Activated CD8-positive, alpha-beta T cell treated with anti-CD3 and anti-CD28 coated beads for 36 hours (primary cell): ENCODE measurements at places on chromosomes 5 and 9. TPM values are rescaled to one million over a fixed set of nuclear protein-coding genes. Genes with fewer than 3 reads are reported as not detected.
A peak's percentile ranks its signal among the peaks of the same experiment; 100 is the strongest.

SLC1A1 gene
- total RNA-seq = 0.29 TPM

DNA sequence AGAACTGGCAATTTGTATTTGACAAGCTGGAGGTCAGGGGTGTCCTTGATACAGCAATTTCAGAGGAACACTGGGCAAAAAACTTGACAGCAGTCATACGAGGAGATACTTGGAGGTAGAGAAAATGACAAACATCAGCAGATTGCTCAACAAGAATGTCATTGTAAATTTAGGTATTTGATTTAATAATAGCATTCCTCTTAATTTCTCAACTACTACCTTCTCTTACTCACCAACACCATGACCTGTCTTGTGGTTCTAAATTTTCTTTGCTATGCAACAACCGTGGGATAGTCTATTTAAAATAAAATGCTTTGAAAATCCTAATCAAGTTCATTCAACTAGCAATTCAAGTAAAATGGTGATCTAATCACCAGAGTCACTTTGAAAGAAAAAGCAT is 128.4 kb downstream of the DNAH5 start:
- H3K36me3 ChIP-seq = no peaks in the 10 kb centered on the region
- H3K4me3 ChIP-seq = no peak overlapping the region
- no peak for DNase-seq
- no peaks in the 10 kb centered on the region for H3K4me1 ChIP-seq
- H3K27me3 ChIP-seq = no peaks in the 10 kb centered on the region

CDKN2B gene
- not detected for total RNA-seq

ADAMTS16 gene
- total RNA-seq = not detected

DNA sequence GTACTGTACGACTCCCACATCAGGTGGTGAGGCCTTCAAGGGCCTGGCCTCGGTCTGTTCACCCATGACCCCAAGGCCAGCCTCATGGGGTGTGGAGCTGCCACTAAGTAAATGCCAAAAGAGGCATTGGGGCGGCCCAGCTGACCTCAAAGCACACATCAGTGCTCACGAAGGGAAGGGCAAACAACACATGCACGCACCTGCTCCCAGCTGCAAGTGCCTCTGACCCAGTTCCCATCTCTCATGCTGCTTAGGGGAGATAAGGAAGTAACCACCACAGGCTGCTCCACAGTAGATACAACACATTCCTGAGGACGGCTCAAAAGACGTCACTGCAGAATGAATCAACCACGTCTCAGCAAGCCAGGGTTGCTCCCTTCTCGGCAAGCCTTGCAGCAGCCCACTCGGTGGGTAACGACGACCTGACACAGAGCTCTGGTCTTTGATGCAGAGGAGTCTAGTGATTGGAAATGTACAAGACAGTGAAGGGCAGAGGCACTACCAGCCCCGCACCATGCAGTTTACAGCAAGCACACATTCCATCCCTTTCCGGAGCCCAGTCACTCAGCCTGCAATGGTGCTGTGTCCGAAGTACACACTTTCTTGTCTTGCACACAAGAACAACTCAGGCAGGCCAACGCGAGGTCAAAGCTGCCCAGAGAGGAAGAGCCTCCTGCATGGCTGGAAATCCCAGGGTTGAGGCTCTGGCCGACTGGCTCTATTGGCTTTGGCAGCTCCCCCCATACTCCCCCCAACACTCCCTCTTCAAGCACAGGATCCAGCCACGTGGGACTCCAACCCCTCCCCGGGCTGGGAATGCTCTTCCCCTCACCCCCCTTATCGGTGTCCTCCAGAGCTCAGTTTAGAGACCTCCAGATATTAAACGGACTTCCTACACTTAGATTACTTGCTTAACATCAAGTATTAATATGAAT is 31.8 kb downstream of the FABP6 start:
- no peak overlapping the region for H3K27ac ChIP-seq
- no peak for DNase-seq
- no peaks in the 10 kb centered on the region for H3K4me1 ChIP-seq
- H3K4me3 ChIP-seq = no peak overlapping the region
- no peaks in the 10 kb centered on the region for H3K27me3 ChIP-seq

SLC1A3 gene
- 0.34 TPM for total RNA-seq

HSD17B3 gene
- total RNA-seq = not detected

- no peaks in the 10 kb centered on the region for H3K4me1 ChIP-seq
- H3K27ac ChIP-seq = no peak overlapping the region
- DNase-seq = no peak
- no peak overlapping the region for H3K4me3 ChIP-seq
Observed at GRCh38 chr5:39381376-39381775, 17.1 kb upstream of the C9 start.

GRCh38 chr5:65834306-65834705 is 92.1 kb upstream of the ERBIN start:
- H3K36me3 ChIP-seq = no peaks in the 10 kb centered on the region
- H3K27me3 ChIP-seq = no peaks in the 10 kb centered on the region
- H3K4me1 ChIP-seq = no peaks in the 10 kb centered on the region
- no peak for DNase-seq
- H3K27ac ChIP-seq = no peak overlapping the region

GRCh38 chr5:115297031-115297430 is 577 bp upstream of the CCDC112 start:
- H3K4me1 ChIP-seq = peaks cover 4% of the 10 kb centered on the region
- no peak for DNase-seq
- no peak overlapping the region for H3K27ac ChIP-seq
- peaks cover 4% of the 10 kb centered on the region for H3K36me3 ChIP-seq
- H3K27me3 ChIP-seq = peaks cover 9% of the 10 kb centered on the region

PRRX2 gene
- 0.85 TPM for total RNA-seq

MRPS2 gene
- total RNA-seq = 56.4 TPM

TLR4 gene
- total RNA-seq = not detected

RASGEF1C gene
- not detected for total RNA-seq

ZER1 gene
- total RNA-seq = 17.8 TPM

IL5 gene
- total RNA-seq = 1.7 TPM

- no peaks in the 10 kb centered on the region for H3K27me3 ChIP-seq
- no peaks in the 10 kb centered on the region for H3K36me3 ChIP-seq
- no peak overlapping the region for H3K4me3 ChIP-seq
- H3K4me1 ChIP-seq = no peaks in the 10 kb centered on the region
- DNase-seq = peak; percentile 3
Observed at GRCh38 chr5:123937230-123937629, 425.3 kb downstream of the CSNK1G3 start.

DNA sequence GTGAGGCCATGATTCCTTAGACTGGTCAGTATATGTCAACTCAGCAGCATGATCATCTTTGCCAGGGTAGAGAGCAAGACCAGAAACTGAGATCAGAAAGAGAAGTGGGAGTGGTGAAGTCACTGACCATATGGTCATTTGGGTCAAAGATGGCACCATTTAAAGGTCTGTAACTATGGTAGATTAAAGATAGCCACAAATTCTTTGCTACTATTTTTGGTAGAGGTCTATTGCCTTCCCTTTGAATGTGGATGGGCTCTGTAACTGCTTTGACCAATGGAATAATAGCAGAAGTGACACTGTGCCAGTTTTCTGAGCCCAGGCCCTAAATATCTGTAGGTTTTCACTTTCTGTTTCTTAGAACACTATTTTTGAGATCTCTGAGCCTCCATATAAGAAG is 117.6 kb downstream of the PCSK1 start:
- H3K4me1 ChIP-seq = no peaks in the 10 kb centered on the region
- peaks cover 4% of the 10 kb centered on the region for H3K36me3 ChIP-seq
- H3K27me3 ChIP-seq = peaks cover 20% of the 10 kb centered on the region
- H3K4me3 ChIP-seq = no peak overlapping the region
- H3K27ac ChIP-seq = no peak overlapping the region
- no peak for DNase-seq

- H3K4me1 ChIP-seq = peaks cover 7% of the 10 kb centered on the region
- H3K27ac ChIP-seq = no peak overlapping the region
- peak; percentile 1 for DNase-seq
- H3K4me3 ChIP-seq = no peak overlapping the region
- H3K36me3 ChIP-seq = no peaks in the 10 kb centered on the region
Observed at GRCh38 chr5:125412561-125413495, 666.4 kb upstream of the ZNF608 start.

GRCh38 chr5:84285641-84286637 is 98.7 kb downstream of the EDIL3 start:
- H3K27ac ChIP-seq = no peak overlapping the region
- no peaks in the 10 kb centered on the region for H3K4me1 ChIP-seq
- no peak overlapping the region for H3K4me3 ChIP-seq
- H3K27me3 ChIP-seq = no peaks in the 10 kb centered on the region
- DNase-seq = no peak

DNA sequence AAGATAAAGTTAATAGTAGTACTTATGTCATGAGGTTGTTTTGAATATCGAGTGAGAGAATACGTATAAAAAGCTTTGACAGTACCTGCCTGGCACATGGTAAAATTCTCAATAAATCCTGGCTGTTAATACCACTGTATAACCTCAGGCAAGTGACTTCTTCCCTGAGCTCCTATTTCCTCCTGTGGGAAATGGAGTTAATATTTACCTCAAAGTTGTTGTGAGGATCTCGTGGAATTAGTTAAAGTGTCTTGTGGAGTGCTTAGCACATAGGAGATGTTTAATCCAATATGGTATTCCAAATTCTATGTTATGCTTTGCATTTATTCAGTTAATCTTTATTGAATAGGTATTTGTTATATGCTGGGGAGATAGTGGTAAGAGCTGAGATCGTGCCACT is 18.5 kb downstream of the FOCAD start:
- H3K4me1 ChIP-seq = peaks cover 6% of the 10 kb centered on the region
- DNase-seq = no peak
- no peaks in the 10 kb centered on the region for H3K36me3 ChIP-seq
- no peak overlapping the region for H3K27ac ChIP-seq

CARTPT gene
- total RNA-seq = not detected

DNA sequence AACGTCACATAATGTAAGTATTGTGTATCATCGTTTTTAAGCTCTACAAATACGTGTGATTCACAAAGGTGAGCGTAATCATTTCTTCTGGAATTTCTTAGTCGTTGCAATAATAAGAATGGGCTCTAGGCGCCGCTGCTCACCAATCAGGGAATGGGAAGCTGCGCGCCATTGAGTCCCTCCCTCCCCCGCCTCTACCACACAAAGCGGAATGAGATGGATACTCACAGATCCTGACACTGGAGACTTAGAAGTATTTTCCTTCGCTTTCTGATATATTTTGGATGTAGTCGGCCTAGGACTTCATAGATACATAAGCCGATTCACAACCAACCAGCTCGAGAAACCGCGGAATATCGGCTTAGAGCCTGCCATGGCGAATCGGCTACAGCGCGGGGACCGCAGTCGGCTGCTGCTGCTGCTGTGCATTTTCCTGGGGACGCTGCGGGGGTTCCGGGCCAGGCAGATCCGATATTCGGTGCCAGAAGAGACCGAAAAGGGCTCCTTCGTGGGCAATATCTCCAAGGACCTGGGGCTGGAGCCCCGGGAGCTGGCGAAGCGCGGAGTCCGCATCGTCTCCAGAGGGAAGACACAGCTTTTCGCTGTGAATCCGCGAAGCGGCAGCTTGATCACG is at the start of gene PCDHGA11:
PCDHGA11 (plus strand) TSS at position 197 of the 634 bp plus-strand sequence; CDS start at position 374, 177 bp downstream.
- H3K27ac ChIP-seq = no peak within 1 kb of the TSS
- H3K36me3 ChIP-seq = peaks cover 28% of the 10 kb centered on the region
- H3K4me1 ChIP-seq = peaks cover 8% of the 10 kb centered on the region
- peak; percentile 69 for DNase-seq
- H3K4me3 ChIP-seq = peak within 1 kb of the TSS; percentile 74

DNA sequence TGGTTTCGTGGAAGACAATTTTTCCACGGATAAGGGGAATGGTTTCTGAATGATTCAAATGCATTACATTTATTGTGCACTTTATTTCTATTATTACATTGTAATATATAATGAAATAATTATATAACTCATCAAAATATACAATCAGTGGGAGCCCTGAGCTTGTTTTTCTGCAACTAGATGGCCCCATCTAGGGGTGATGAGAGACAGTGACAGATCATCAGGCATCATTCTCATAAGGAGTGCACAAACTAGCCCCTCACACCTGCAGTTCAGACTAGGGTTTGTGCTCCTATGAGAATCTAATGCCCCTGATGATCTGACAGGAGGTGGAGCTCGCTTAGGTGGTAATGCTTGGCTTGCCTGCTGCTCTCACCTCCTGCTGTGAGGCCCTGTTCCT is 6.4 kb downstream of the ISCA1 start:
- H3K4me1 ChIP-seq = peaks cover 33% of the 10 kb centered on the region
- H3K27me3 ChIP-seq = no peaks in the 10 kb centered on the region
- peaks cover 49% of the 10 kb centered on the region for H3K36me3 ChIP-seq
- DNase-seq = no peak

- no peaks in the 10 kb centered on the region for H3K4me1 ChIP-seq
- no peak overlapping the region for H3K4me3 ChIP-seq
- H3K36me3 ChIP-seq = peaks cover 33% of the 10 kb centered on the region
- H3K27ac ChIP-seq = no peak overlapping the region
- H3K27me3 ChIP-seq = no peaks in the 10 kb centered on the region
Observed at GRCh38 chr5:141306630-141307029, 2.8 kb upstream of the SLC25A2 start.

POU5F2 gene
- total RNA-seq = 0.51 TPM

DNA sequence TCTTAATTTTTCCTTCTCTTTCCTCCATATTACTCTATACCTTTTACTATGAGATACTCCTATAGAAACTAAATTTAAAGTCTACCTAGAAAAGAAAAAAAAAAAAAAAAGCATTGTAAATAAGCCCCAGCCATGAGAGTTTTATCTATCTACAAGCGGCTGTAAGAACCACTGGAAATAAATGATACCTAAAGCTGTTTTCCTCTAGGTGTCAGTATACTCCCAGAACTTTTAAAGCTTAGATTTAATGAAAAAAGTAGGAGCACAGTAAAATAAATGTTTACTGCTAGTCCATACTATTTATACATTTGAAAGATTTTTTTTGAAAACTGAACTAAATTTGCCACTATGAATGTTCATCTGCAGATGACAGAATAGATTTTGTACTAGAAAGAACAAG is 26.2 kb downstream of the TYRP1 start:
- no peaks in the 10 kb centered on the region for H3K4me1 ChIP-seq
- no peaks in the 10 kb centered on the region for H3K27me3 ChIP-seq
- no peak overlapping the region for H3K27ac ChIP-seq
- no peaks in the 10 kb centered on the region for H3K36me3 ChIP-seq

- no peaks in the 10 kb centered on the region for H3K36me3 ChIP-seq
- H3K27ac ChIP-seq = no peak overlapping the region
- no peak for DNase-seq
Observed at GRCh38 chr5:176180339-176180738, 57.9 kb upstream of the SIMC1 start.

DNA sequence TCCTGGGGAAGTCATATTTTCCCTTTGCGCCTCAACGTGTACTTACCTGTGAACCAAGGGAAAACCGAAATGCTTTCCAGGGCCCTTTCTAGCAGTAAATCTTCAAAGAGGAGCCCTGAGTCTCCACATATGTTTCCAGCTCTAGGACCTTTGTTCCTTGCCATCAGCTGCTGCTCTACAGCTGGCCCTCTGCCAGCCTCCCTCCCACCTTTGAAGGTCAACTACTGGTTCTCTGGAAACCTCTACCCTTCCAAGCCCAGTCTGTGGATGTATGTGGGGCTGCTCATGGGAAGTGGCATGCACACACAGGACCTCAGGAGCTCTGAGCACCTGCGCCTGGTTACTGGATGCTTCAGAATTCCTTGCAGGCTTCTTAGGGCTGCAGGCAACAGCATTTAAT is 117.2 kb downstream of the PSD2 start:
- no peaks in the 10 kb centered on the region for H3K36me3 ChIP-seq
- H3K4me3 ChIP-seq = no peak overlapping the region
- H3K27ac ChIP-seq = no peak overlapping the region
- no peaks in the 10 kb centered on the region for H3K4me1 ChIP-seq
- H3K27me3 ChIP-seq = peaks cover 12% of the 10 kb centered on the region
- no peak for DNase-seq
